RKO (cell line): ENCODE measurements at places on chromosomes 2 and 18.

- peak; percentile 55 for DNase-seq
Measured at GRCh38 chr2:215657844-215658243, 222.0 kb upstream of the FN1 start.

- no peak for DNase-seq
Measured at GRCh38 chr2:198322275-198322674, 517.9 kb downstream of the PLCL1 start.

- no peak for DNase-seq
Measured at GRCh38 chr2:100670232-100670631, 107.4 kb downstream of the PDCL3 start.

GRCh38 chr2:211879323-211879722 lies 659.3 kb downstream of the ERBB4 start:
- peak; percentile 21 for DNase-seq

- DNase-seq, result no peak
Measured at GRCh38 chr2:11553661-11554398, 20.0 kb downstream of the GREB1 start.

DNA sequence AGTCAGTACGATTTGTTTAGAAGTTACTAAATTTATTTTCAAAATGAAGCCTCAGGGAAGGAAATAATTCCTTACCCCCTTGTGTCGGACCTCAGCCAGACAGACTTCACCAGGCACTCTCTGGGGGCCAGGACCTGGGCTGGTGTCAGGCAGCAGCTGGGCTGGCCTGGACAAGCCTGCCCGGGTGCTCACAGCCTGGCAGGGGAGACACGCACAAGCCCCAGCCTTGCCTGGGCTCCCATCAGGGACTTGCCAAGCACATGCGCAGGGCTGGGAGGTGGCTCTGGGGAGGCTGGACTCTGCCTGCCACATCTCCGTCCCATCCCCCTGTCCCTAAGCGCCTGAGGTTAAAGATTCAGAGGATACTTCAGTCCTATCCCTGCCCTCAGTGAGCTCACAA lies 56.8 kb upstream of the HS6ST1 start:
- no peak for DNase-seq

- DNase-seq, result no peak
Measured at GRCh38 chr18:72868585-72869225, 918 bp upstream of the NETO1 start.

DNA sequence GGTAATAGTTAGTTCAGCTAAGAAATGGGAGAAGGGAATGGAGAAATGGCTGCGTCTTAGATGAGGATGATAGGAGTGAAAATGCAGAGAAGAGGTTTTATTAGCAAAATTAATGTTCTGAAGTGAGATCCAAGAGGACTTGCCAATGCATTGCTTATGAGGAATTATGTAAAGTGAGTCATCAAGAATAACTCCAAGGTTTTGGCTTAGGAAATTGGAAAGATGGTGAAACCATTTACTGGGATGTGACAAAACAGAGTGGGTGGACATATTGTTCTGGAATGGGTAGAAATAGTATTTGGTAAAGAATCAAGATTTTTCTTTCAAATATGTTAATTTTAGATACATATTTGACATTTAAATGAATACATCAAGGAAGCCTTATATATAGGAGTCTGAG lies 306.6 kb upstream of the CYRIA start:
- no peak for DNase-seq

GRCh38 chr2:11128243-11128951 lies 26.9 kb upstream of the SLC66A3 start:
- peak; percentile 55 for DNase-seq

- peak; percentile 13 for DNase-seq
Measured at GRCh38 chr2:1974397-1974796, 230.1 kb upstream of the PXDN start.

DNA sequence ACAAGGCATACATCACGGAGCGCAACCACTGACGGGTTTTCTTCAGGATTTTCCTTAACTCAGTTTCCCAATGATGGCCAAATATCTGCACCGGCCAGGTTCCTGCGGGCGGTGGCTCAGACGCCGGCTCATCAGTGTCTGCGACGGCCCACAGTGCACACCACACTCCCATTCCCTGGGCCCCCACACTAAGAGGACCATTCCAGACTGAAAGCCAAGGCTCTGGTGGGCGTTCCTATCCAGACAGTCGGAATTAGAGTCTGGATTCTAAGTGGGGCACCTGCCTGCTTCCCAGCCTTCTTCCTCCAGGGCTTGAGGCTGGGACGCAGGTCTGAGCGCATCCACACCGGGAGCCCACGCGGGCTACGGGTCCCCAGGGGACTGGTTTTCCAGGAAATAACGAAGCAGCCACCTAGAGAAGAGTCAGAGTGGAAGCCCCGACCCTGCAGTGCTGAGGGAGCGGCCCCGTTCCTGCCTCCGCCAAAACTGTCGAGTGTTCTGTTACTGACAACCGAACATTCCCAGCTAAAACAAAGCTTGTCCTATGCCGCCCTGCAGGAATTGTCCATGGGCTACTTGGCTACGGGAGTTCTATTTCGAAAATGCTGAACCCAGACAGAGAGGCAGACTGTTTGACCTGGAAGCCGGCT lies 75.3 kb downstream of the TMEM18 start:
- DNase-seq, result no peak
